ENCODE measurements at places on chromosomes 11 and 22. TPM values are rescaled to one million over a fixed set of nuclear protein-coding genes. Genes with fewer than 3 reads are reported as not detected.
A peak's percentile ranks its signal among the peaks of the same experiment; 100 is the strongest.

GRCh38 chr11:113952588-113952987 lies 22.3 kb upstream of the HTR3A start:
- no peaks in the 10 kb centered on the region for H3K36me3 ChIP-seq
- H3K27ac ChIP-seq: no peak overlapping the region

- H3K36me3 ChIP-seq: no peaks in the 10 kb centered on the region
- no peaks in the 10 kb centered on the region for H3K27me3 ChIP-seq
- no peak for DNase-seq
- peaks cover 43% of the 10 kb centered on the region for H3K4me1 ChIP-seq
Measured at GRCh38 chr11:86787656-86788055, 12.7 kb upstream of the PRSS23 start.

Gene P4HA3
- total RNA-seq: 0.22 TPM

GRCh38 chr11:126996036-126996804 lies 4.3 kb downstream of the KIRREL3 start:
- H3K27me3 ChIP-seq: peaks cover 52% of the 10 kb centered on the region
- no peak overlapping the region for H3K27ac ChIP-seq
- no peak overlapping the region for H3K4me3 ChIP-seq
- no peak for DNase-seq

DNA sequence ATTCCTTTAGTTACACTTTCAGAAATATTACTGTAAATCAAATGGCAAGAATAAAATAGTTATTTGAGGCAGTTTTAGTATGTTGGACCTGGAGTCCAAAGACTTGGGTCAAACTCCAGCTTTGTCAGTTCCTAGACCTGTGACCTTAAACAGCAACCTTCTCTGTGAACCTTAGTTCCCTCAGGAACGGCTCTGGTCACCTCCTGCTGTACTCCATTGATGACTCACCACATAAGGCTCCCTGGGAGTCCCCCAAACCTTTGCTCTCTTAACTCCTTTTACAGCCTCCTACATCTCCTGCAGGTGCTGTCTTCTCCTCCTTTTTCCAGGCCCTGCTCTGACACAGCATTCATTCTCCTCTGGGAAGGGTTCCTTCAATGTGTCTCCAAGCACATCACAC lies 29.1 kb downstream of the LIMK2 start:
- H3K4me1 ChIP-seq: peaks cover 47% of the 10 kb centered on the region
- H3K27me3 ChIP-seq: no peaks in the 10 kb centered on the region
- no peaks in the 10 kb centered on the region for H3K36me3 ChIP-seq
- no peak overlapping the region for H3K4me3 ChIP-seq
- H3K27ac ChIP-seq: 0 out of 2 replicates have a peak overlapping the region, but pooled peaks have one; percentile 2

GRCh38 chr11:101748572-101749344 lies 165.0 kb upstream of the TRPC6 start:
- no peaks in the 10 kb centered on the region for H3K27me3 ChIP-seq
- DNase-seq: no peak
- no peaks in the 10 kb centered on the region for H3K4me1 ChIP-seq
- no peak overlapping the region for H3K4me3 ChIP-seq

DNA sequence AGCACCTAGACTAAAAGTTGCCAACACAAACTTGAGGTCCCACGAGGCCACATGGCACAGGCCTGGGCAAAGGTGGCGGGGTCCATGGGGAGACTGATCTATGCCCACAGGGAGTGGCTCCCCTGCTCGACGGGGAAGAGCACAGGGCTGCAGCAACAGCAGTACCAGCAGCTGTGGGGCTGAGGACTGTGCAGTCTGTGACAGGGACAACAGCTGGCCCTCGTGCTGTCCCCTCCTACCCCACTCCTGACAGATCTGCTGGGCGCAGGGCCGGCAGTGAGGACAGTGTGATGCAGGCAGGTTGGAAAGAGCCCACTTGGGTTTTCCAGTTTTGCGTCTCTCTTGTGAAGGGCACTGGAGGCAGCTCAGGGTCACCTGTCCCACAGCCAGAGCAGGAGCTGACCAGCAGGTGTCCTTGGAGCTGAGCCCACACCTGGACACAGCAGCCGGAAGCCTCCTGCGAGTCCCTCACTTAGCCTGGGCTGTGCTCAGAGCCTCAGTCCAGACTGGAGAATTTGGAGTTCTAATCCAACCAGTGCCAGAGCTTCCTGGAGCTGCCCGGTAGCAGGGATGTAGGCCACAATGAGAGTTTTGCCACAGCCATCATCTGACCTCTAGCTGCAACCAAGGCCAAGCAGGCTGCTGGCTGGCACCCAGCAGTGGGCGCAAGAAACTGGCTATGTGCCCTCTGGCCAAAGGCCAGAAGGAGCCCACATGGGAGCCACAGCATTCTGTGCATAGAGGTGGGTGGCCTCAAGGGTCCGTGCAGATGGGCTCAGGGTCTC lies 3.6 kb upstream of the GAS2L1 start:
- no peaks in the 10 kb centered on the region for H3K27me3 ChIP-seq
- no peak overlapping the region for H3K27ac ChIP-seq
- H3K4me3 ChIP-seq: no peak overlapping the region

Gene DNAJC24
- total RNA-seq: 24.0 TPM

DNA sequence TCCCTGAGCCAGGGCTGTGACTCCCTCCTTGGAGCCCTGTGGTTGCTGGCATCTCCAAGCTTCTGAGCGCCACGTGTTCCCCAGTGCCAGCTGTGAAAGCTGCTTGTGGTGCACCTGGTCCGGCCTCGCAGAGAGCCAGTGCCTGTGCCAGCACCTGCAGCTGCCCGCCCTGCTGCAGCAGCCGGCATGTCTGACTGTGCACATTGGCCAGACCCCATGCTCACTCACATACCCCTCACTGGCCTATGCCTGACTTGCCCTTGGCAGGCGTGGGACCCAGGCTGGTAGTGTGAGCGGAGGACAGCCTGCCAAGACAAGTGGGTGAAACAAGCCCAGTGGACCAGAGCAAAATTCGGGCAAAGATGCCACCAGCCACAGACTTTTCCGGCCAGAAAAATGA lies 9.8 kb downstream of the MRPL48 start:
- no peaks in the 10 kb centered on the region for H3K4me1 ChIP-seq
- no peaks in the 10 kb centered on the region for H3K36me3 ChIP-seq
- no peak for DNase-seq
- H3K4me3 ChIP-seq: no peak overlapping the region
- no peaks in the 10 kb centered on the region for H3K27me3 ChIP-seq

Gene HPX
- total RNA-seq: 0.68 TPM

- peaks cover 10% of the 10 kb centered on the region for H3K36me3 ChIP-seq
- peaks cover 10% of the 10 kb centered on the region for H3K4me1 ChIP-seq
- no peak overlapping the region for H3K4me3 ChIP-seq
- no peak overlapping the region for H3K27ac ChIP-seq
- no peaks in the 10 kb centered on the region for H3K27me3 ChIP-seq
Measured at GRCh38 chr11:107547961-107548360, 17.6 kb downstream of the ALKBH8 start.

GRCh38 chr11:67507242-67507863 lies 609 bp downstream of the CDK2AP2 start:
- H3K36me3 ChIP-seq: no peaks in the 10 kb centered on the region
- peaks cover 3% of the 10 kb centered on the region for H3K27me3 ChIP-seq
- H3K4me1 ChIP-seq: peaks cover 36% of the 10 kb centered on the region
- H3K27ac ChIP-seq: peak overlapping the region; percentile 71
- DNase-seq: no peak
- H3K4me3 ChIP-seq: peak overlapping the region; percentile 66

Gene MRGPRE
- total RNA-seq: not detected

DNA sequence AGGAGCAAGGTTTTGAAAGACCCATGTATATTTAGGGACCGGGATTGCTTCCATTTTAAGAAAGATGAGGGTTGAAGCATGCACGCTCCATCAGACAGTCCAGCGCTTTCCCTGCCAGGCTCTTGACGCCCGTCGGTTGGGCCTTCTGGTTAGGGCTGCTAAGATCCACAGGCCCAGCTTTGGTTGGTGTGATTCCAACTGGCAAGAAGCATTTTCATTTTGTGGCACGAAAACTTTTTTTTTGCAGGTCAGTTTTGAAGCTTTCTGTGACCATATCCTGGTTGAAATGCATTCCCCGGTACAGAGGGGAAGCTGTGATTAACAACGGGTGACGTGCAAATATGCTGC lies 34.3 kb upstream of the MPPED1 start:
- DNase-seq: no peak
- no peak overlapping the region for H3K27ac ChIP-seq
- H3K4me1 ChIP-seq: no peaks in the 10 kb centered on the region
- H3K36me3 ChIP-seq: no peaks in the 10 kb centered on the region

DNA sequence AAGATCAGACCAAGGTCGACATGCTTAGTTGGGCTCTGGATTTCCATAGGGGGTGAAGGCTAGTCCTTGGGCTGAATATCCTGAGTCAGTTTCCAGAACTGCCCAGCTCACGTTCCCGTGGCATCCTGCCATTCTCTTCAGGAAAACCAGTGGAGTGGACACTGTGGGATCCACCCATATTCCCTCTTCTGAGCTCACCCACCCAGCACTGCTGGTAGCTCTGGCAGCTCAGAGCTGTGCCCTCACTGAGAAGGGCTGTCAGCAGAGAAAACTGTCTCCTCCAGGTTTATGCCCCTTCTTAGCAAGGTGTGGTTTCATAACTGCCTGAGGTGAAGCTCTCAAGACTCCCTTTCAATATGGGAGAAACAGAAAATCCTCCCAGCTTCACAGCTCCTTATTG lies 111.7 kb downstream of the GGTLC2 start:
- H3K4me3 ChIP-seq: no peak overlapping the region
- peaks cover 8% of the 10 kb centered on the region for H3K27me3 ChIP-seq
- DNase-seq: no peak
- H3K36me3 ChIP-seq: no peaks in the 10 kb centered on the region
- H3K4me1 ChIP-seq: no peaks in the 10 kb centered on the region

DNA sequence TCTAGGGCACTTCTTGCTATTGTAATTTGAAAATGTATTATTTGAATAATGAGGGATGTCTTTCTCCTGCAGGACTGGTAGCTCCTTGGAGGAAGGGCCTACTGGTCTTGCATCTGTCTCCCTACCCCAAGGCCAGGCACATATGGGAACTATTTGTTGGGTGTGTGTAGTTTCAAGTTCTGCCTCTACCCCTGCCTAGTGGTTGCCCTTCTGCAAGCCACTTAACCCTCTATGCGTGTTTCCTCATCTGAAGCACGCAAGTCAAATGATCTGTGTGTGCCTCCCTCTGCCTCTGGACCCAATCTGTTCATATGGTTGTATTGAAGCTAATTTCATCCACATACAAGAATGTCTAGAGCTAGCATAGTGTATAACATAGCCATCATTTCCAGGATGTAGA lies 67.0 kb downstream of the WNT11 start:
- H3K27me3 ChIP-seq: no peaks in the 10 kb centered on the region
- no peaks in the 10 kb centered on the region for H3K36me3 ChIP-seq
- no peak overlapping the region for H3K27ac ChIP-seq

- H3K4me1 ChIP-seq: no peaks in the 10 kb centered on the region
- no peak for DNase-seq
- H3K36me3 ChIP-seq: no peaks in the 10 kb centered on the region
- no peak overlapping the region for H3K27ac ChIP-seq
Measured at GRCh38 chr11:130666781-130667251, 218.4 kb downstream of the ADAMTS15 start.

DNA sequence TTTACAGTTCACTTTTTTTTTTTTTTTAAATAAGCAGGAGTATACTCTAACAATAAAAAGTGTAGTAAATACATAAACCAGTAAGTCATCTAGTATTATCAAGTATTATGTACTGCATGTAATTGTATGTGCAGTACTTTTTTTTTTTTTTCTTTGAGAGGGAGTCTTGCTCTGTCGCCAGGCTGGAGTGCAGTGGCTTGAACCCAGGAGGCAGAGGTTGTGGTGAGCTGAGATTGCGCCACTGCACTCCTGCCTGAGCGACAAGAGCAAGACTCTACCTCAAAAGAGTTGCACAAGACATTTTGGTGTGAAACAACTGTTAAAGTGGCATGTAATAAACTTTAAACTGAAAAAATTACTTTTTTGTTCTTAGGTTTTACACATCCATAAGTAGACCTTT lies 16.7 kb downstream of the BCL2L13 start:
- H3K27me3 ChIP-seq: no peaks in the 10 kb centered on the region
- H3K27ac ChIP-seq: no peak overlapping the region
- no peak overlapping the region for H3K4me3 ChIP-seq
- H3K36me3 ChIP-seq: no peaks in the 10 kb centered on the region

DNA sequence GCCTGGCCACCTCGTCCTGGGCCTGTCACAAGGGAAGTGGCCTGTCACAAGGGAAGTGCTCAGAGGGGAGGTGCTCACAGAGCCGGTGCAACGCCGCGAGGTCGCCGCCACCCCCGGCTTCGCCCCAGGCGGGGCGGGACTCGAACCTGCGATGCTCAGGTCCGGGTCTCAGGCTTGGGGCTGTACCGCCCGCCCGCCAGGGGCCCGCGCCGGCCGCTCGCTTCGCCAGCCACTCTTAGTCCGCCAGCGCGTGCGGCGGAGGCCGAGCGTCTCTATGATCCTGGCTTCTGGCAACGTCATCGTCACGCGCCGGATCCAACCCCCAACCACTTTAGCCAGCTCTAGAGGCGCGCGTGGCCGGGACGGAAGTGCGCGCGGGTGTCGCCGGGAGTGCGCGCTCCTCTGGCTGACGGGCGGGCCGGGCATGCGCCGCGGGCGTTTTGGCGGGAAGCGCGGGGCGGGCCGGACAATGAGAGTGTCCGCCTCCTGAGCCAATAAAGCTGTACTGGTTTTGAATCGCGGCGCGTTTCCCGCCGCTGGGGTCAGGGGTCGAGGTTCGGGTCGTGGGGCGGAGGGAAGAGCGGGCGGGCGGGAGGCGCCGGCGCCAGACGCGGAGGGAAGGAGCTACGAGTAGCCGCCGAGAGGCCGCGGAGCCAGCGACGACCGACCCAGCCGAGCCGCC lies at the start of gene TRMT2A:
Gene TRMT2A (minus strand): TSS at position 276 of the 682 bp plus-strand sequence. CDS start 320 bp downstream, outside the sequence.
- peak; percentile 80 for DNase-seq
- no peaks in the 10 kb centered on the region for H3K27me3 ChIP-seq
- no peaks in the 10 kb centered on the region for H3K36me3 ChIP-seq
- peaks cover 9% of the 10 kb centered on the region for H3K4me1 ChIP-seq
- 0 out of 2 replicates have a peak within 1 kb of the TSS, but pooled peaks have one; percentile 28 for H3K27ac ChIP-seq

GRCh38 chr11:114164546-114164945 lies 105.0 kb downstream of the ZBTB16 start:
- H3K4me1 ChIP-seq: peaks cover 22% of the 10 kb centered on the region
- DNase-seq: no peak
- H3K36me3 ChIP-seq: no peaks in the 10 kb centered on the region
- H3K4me3 ChIP-seq: no peak overlapping the region
- H3K27ac ChIP-seq: no peak overlapping the region

DNA sequence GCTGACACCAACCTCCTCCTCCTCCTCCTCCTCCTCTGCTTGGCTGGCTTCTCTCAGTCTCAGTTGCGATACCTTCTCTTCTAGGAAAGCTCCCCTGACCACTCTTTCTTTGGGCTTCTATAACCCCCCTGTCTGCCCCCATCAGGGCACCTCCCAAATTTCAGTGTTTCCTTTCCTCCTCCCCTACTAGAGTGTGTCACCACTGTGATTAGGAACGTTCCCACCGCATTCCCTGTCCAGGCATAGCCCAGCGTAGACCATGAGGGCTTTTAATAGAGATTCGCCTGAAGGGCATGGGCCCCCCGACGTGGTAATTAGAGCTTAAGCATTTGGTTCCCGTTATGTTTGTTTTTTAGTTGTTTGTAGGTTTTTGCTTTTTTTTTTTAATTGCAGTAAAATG lies 65.5 kb downstream of the KIAA1671 start:
- H3K27ac ChIP-seq: no peak overlapping the region
- no peaks in the 10 kb centered on the region for H3K27me3 ChIP-seq
- no peak overlapping the region for H3K4me3 ChIP-seq
- no peaks in the 10 kb centered on the region for H3K36me3 ChIP-seq
- H3K4me1 ChIP-seq: no peaks in the 10 kb centered on the region

- no peak overlapping the region for H3K27ac ChIP-seq
- H3K27me3 ChIP-seq: peaks cover 34% of the 10 kb centered on the region
- H3K4me3 ChIP-seq: no peak overlapping the region
- no peaks in the 10 kb centered on the region for H3K36me3 ChIP-seq
- no peaks in the 10 kb centered on the region for H3K4me1 ChIP-seq
- DNase-seq: no peak
Measured at GRCh38 chr11:11535611-11536010, 86.2 kb downstream of the GALNT18 start.

Gene KCNJ11
- 0.93 TPM for total RNA-seq

- no peak overlapping the region for H3K4me3 ChIP-seq
- DNase-seq: no peak
- H3K27ac ChIP-seq: no peak overlapping the region
- no peaks in the 10 kb centered on the region for H3K36me3 ChIP-seq
Measured at GRCh38 chr22:49583886-49584505, 243.7 kb downstream of the BRD1 start.

Measured in PC-9 (cell line).